ENCODE measurements at places on chromosomes 1 and 21.
A peak's percentile ranks its signal among the peaks of the same experiment; 100 is the strongest.

DNA sequence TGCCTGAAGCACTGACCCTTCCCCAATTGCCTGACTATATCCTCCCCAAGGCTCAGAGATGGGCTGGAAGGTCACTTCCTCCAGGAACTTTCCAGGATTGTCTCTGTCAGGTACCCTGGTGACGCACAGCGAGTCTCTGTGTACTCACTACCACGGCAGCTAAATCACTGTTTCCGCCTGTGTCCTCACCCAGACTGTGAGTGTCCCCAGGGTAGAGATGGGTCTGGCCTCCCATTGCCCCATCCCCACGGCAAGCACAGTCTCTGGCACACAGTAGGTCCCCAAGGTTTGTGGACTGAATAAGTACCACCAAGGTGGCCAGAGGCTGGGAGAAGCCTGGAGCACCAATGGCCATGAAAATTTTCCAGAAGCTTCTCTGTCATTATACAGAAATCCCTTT, 93.8 kb upstream of the RUNX3 start:
- DNase-seq: no peak

GRCh38 chr21:45351526-45352275, 53.3 kb upstream of the COL18A1 start:
- DNase-seq: no peak

- no peak for DNase-seq
These were observed 262.1 kb downstream of the AKT3 start for GRCh38 chr1:243587823-243588560.

DNA sequence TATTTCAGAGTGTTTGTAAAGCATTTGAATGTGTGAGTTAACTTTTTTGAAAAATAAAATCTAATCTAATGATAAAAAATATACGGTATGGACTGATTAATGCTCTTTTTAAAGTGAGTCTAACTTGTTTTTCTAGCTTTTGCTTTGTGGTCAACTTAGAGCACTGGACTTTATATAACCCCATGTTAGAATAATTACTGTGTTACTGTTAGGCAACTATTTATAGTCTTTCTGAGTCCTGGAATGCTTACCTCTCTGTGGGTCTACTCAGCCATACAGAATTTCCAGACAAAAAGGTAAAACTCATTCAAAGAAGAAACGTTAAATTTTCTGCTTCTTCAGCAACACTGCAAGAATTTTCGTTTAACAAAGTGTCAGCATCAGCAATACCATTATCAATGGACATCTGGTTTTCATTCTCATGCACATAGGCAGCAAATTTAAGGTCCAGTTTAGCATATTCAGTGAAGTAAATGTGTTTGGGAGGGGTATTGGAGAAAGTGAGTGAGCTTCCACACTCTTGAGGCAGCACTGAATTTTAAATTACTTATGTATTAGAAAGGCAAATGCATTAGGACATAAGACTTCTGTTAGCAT, 664.7 kb upstream of the NEGR1 start:
- DNase-seq: no peak

- no peak for DNase-seq
These were observed 1.7 kb upstream of the PRCC start for GRCh38 chr1:156765666-156766065.

DNA sequence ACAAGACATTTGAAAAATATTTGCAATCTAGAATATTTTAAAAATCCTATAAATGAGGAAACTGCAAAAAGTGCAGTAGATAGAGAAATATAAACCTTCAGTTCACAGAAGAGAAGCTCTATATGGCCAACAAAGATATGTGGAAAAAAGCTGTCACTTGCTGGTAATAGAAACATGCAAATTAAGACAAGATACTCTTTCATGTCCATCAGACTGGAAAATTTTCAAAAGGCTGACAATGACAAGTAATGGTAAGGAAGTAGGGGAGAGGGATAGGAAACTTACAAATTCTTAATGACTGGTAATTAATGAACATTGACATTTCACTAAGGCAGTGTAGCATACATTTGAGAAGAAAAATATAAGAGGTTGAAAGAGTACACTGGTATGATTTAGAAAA, 147.9 kb downstream of the MRPL39 start:
- DNase-seq: no peak

DNA sequence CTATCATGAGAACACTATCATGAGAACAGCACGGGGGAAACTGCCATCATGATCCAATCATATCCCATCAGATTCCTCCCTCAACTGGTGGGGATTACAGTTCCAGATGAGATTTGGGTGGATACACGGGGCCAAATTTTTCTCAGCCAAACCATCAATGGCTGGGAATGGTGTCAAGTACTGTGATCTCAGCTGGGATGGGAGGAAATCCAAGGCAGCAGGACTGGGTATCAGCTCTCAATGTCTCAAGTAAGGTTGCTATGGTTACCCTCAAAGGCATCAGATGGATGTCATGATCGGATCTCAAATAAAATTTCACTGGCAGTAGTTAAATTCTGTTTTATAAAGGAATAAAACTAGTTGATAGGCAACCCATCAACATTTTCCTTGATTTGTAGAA, 399.0 kb downstream of the KCNT2 start:
- no peak for DNase-seq

DNA sequence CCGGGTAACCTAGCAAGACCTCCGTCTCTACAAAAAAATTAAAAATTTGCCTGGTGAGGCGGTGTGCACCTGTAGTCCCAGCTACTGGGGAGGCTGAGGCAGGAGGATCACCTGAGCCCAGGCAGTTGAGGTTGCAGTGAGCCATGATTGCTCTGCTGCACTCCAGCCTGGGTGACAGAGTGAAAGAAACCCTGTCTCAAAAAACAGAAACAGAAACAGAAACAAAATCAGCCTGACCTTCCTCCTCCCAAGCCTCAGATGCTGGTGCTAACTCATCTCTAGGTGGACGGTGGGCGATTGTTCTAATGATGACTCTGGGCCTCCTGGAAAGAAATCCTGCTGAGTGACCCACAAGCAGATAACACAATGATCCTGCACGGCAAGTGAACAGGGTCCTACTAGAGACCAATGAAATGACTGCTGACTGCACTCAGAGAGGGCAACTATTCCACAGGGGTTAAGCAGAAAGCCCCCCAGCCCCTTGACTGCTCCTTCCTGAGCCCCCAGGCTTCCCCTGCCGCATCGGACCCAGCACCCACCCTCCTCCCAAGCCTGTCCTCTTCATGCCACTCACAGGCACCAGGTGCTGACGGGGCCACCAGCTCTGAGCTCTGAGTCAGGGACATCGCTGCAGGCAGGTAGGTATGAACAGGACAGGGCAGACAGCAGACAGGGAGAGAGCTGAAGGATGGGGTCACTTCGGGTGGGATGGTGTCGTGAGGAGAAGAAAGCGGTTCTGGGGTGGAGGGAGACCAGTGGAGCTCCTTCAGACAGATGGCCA, 27.8 kb upstream of the LRRC38 start:
- no peak for DNase-seq

GRCh38 chr1:42266253-42267135, 68.5 kb downstream of the FOXJ3 start:
- no peak for DNase-seq

GRCh38 chr1:206982216-206982615, 12.0 kb upstream of the FCAMR start:
- DNase-seq: peak; percentile 66

DNA sequence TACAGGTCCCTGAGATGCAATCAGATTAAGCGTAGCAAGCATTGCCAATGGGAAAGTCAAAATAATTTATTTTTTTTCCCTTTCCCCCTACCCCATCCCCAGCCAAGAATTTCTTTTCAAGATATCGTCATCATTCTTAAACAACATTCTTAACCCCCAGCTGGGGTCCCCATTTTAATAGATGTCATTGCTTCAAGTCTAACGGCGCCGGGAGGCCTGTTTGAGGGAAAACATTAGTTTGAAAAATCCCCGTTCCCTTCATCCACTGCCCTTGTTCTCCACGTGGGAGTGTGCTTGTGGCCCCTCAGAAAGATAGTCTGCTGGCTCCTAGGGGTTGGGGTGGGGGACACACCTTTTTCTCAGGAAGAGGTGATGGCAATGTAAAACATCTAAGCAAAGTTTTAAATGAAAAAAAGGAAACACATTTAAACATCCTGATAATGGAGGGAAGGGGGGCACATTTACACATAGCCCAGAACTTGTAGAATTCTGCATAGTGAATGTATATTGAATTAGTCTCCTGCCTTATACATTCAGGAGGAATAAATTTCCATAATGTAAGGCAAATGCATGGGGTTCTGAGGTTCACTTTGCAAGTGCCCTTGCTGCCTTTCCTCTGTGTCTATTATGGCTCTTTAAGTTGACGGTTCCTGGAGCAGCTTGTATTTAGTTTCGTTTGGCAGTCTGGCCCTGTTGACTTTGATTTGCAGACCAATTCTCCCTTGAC, 6.8 kb downstream of the TRNP1 start:
- DNase-seq: no peak

- DNase-seq: no peak
These were observed 4.9 kb downstream of the CACHD1 start for GRCh38 chr1:64474665-64475439.

DNA sequence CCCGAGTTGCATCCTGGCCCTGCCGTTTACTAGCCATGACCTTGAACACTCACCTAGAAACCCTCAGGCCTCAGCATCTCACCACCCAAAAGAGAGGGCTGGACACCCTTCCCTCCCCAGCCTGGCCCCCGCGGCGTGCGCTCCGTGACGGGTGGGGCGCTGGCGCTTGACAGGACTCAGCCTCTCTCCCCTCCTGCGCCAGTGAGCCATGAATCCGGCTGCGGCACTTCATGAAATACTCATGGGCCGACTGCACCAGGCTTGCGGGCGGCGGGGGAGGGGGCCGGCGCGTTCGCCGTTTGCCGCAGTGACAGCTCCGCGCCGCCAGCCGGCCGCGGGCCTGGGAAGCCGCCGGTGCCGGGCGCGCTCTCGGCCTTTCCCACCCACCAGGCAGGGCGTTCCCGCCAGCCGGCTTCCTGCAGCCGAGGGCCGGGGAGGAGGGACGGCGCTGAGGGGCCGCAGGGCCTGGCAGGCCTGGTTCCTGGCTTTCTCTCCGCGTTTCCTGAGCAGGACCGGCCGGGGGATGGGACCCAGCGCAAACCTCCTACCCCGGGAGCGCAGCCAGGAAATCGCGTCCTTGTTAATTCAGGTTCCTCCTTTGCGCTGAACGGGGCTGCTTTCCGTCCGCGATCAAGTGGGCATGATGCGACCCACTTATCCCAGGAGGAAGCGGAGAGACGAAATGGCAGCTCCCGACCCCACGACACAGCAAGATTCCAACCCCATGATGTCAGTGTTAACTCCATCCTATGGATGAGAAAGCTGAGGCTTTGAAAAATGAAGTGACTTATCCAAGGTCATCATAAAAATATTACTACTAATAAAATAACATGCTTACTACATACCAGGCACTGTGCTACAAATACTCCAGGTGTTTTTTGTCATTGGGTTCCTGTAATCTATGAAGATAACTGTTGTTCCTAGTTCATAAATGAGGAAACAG, 9.1 kb upstream of the LUZP1 start:
- peak; percentile 51 for DNase-seq

GRCh38 chr1:88237058-88237457, 447.0 kb upstream of the PKN2 start:
- no peak for DNase-seq

DNA sequence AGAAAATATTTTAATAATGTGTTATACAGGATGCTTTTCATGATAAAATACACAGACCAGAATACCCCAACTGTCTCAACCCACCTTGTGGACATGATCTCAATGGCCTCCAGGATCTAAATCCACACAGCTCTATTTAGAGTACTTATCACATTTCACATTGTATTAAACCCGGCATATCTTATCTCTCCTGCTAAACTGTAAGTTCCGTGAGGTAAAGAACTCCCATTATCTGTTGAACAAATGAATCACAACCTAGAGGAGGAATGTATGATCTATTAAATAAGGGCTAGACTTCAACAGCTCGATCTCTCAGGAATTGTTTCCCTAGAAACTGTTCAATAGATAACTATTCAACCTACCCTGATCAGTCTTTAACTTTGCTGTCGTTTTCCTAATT, 6.9 kb downstream of the ETV3 start:
- DNase-seq: no peak

- no peak for DNase-seq
These were observed 22.3 kb downstream of the APP start for GRCh38 chr21:26148071-26148839.

DNA sequence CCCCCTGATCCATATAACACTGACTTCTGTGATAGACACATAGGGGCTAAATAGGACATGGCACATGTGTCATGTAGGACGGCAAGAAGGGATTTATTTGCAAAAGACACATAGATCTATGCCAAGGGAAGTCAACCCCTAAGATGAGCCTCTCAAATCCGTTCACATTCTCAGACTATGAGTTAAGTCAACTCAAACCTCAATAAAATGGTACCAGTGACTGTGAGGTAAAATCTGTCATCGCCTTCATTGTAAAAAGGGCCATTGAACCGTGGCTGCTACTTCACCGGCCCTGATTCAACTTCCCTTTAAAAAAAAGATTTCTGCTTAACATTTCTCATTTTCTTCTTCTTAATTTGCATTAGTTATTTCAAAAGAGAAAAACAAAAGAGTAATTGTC, 144.0 kb downstream of the ZNF281 start:
- DNase-seq: no peak

DNA sequence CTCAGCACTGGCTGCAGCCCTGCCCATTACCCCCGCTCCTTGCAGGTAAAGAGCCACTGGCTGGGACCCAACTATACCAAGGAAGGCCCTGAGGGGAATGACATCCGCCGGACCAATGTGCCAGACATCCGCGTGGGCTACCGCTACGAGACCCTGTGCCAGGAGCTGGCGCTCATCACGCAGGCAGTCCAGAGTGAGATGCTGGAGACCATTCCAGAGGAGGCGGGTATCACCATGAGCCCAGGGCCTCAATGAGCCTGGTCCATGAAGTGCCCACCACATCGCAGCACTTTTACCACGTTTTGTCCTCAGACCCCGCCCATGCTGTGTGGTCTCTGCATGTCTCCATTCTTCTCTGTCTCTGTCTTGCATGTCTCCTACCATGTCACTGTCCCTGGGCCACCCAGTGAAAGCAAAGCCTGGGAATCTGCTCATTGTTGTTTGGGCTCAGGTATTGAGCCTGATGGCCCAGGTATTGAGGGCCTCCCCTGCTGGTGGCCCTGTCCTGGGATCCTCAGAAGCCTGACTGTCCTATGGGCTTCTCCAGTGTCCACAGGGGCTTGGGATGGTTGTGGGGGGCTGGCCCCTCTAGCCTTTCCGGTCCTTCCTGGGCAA, 11.4 kb downstream of the AMPD2 start:
- no peak for DNase-seq

DNA sequence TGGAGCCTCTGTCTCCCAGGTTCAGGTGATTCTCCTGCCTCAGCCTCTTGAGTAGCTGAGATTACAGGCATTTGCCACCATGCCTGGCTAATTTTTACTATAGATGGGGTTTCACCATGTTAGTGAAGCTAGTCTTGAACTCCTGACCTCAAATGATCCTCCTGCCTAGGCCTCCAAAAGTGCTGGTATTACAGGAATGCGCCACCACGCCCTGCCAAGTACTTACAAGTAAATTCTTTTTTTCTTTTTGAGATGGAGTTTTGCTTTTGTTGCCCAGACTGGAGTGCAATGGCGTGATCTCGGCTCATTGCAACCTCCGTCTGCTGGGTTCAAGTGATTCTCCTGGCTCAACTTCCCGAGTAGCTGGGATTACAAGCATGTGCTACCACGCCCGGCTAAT, 42.5 kb downstream of the RPRD2 start:
- DNase-seq: no peak

- DNase-seq: no peak
These were observed 245.0 kb upstream of the OLFM3 start for GRCh38 chr1:102241431-102242338.

Measured in CD4-positive, alpha-beta T cell treated with Interleukin-21 for 1 hour (primary cell).